ENCODE measurements at places on chromosomes 7 and 10.

GRCh38 chr10:1163831-1164230 is 107.6 kb downstream of the WDR37 start:
- no peak for DNase-seq

- DNase-seq, result no peak
Observed at GRCh38 chr10:22244001-22244400, 26.2 kb upstream of the EBLN1 start.

DNA sequence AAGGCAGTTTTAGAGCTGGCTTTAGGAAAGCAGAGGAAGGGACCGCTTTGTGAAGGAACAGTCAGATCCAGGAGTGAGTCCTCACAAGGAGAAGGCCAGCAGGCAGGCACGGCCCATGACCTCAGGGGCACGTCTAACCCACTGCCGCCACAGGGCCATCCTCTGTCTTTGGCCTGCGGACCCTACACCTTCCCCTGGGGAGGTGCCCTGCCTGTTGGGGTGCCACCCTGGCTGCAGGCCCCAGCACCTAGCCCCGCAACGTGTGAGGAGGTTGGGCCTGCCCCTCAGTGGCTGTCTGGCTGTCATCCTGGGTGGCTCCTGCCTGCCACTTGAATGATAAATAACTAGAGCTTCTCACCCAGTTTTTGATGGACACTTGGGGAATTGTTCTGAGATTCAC is 31.0 kb upstream of the TRIM8 start:
- no peak for DNase-seq

DNA sequence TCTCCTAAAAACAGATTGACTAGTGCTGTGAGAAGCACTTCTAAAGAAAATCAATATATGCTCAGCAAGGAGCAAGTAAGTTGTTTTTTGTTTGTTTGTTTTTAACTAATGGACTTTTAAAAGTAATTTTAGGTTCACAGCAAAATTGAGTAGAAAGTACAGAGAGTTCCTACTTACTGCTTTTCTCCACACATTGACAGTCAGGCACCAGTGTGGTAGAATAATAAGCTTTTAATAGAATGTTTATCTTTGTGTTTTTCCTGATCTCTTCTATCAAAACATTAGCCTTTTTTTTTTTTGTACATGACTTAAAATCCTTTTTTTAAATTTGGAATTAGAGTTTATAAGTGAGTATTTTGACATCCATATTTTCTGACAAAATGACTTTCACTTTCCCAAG is 28.0 kb downstream of the MINPP1 start:
- no peak for DNase-seq

- DNase-seq, result no peak
Observed at GRCh38 chr10:44818701-44819127, 92.4 kb upstream of the TMEM72 start.

GRCh38 chr10:92790440-92790839 is 57.9 kb upstream of the EXOC6 start:
- DNase-seq, result no peak

DNA sequence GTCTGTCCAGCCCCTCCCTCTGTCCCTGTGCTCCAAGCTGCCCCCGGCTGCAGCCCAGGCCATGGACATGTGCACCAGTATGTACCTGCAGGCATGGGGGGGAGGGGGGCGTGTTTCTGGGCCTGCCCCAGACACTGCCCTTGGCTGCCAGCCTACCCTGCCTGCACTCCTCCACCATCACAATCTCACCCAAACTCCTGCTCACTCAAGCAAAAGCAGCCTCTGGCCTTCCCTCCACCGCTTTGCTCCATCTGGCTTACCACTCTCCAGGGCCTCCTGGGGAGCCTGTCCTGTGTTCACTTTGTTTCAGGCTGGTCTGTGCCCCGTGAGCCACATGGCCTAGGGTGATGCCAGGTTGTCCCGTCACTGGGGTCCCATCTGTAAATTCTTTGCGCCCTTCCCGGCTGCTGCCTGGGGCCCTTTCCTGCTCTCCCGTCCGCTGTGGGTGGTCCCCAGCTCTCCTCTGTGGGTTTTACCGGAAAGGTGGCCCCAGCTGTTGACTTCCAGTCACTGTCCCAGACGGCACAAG is 33.3 kb upstream of the PPIF start:
- no peak for DNase-seq

GRCh38 chr10:13587391-13587790 is 626 bp downstream of the PRPF18 start:
- DNase-seq, result no peak

- no peak for DNase-seq
Observed at GRCh38 chr10:102713539-102713813, 721 bp downstream of the ARL3 start.

GRCh38 chr7:44449584-44449928 is 40.9 kb downstream of the NUDCD3 start:
- no peak for DNase-seq

DNA sequence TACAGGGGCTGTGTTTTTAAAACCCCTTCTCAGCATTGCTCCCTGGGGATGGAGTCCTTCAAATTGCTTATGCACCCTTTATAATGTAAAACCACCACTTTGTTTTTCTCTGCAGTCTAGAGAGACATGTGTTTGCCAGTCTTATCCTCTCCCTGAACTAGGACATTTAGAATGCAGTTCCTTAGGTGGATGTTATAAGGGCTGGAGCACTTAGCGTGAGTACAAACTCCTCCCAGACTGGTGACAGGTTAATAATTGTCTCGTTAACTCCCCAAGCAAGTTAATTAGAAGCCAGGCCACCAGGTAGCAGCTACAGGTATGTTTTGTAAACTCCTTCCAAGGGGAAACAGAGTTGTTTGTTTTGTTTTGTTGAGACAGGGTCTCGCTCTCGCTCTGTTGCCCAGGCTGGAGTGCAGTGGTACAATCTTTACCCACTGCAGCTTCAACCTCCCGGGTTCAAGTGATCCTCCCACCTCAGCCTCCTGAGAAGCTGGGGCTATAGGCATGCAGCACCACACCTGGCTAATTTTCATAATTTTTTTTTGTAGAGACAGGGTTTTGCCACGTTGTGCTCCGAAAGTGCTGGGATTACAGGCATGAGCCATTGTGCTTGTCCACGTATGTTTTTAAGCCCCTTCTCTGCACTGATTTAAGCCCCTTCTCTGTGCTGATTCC is 100.2 kb downstream of the FAM107B start:
- DNase-seq, result no peak

DNA sequence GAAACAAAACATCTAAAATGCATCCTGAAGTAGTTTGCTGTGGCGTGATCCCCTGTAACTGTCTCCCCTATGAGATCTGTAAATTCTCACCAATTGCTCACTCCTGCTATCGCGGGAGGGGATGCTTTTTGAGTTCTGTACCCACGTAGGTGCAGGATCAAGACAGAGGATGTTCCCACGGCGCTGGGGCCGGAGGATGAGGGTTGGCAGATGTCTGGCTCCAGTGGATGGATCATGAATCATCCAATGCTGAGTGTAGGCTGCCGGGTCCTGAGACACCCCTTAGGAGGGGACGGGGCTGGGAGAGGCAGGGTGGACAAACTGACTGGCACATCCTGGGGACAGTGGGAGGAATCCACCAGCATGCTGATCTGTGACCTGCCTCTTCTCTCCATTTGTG is 224.4 kb downstream of the USP6NL start:
- DNase-seq, result no peak
